Substantia nigra (tissue), 51 donors: ENCODE measurements at places on chromosomes 5 and 9.

GRCh38 chr5:108857905-108858304 is 110.2 kb downstream of the FER start:
- no peak for DNase-seq

DNA sequence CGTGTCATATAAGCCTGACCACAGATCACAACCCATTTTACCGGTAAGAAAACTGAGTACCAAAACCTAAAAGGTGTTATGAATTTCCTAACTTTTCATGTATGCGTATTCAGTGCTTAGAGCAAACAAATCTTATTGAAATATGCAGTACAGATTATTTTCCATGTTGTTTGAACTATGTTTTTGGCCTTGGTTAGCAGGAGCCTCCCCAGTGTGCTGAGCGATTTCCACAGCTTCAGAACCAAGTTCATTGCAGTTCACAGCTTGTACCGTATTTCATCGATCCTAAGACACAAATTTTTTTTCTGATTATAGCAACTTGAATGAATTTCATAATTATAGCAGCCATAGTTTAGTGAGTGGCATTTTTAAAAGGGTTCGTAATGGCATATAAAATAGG is 13.7 kb downstream of the ADAMTSL1 start:
- DNase-seq = no peak

DNA sequence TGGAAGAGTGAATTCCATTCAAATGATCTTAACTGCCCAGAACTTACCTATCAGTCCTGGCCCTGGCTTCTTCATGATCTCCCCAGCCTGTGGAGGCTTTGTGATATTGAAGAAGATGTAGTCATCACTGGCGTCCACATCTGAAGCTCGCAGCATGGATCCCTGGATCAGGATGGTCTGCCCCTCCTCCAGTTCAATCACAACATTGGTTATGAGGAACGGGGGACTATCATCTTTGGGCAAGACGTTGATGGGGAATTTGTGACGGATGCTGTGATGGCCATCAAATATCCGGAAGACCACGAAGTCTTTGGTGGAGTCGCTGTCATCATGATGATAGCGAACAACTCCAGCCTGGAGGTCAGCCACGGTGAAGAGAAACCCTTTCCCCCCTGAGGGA is 68.0 kb downstream of the FREM1 start:
- no peak for DNase-seq

DNA sequence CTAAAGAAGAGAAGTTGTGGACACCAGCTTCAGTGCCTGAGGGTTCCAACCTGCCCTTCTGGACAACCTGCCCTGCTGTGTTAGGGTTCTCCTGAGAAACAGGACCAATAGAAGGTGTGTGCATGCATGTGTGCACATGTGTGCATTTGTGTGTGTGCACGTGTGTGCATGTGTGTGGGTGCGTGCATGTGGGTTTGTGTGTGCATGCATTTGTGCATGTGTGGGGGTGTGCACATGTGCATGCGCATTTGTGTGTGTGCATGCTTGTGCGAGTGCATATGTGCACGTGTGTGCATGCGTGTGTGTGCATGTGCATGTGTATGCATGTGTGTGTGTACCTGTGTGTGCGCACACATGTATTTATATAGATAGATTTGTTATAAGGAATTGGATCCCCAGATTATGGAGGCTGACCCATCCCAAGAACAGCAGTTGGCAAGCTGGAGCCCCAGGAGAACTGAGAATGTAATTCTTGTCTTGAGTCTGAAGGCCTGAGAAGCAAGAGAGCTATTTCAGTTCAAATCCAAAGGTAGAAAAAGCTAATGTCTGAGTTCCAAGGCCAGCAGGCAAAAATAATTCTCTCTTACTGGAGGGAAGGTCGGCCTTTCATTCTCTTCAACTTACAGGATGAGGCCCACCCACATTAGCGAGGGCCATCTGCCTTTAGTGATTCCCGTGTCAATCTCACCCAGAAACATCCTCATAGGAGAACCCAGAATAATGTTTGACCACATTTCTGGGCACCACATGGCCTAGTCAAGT is 62.9 kb upstream of the SYNPO start:
- no peak for DNase-seq

GRCh38 chr9:121123816-121124535 is 49.2 kb downstream of the CNTRL start:
- no peak for DNase-seq

- DNase-seq = no peak
These were observed 190.1 kb downstream of the TMEM232 start for GRCh38 chr5:110536120-110537115.
